ENCODE measurements at places on chromosomes 3 and 15.

GRCh38 chr3:148534089-148534988 is 163.4 kb upstream of the AGTR1 start:
- no peak for DNase-seq

GRCh38 chr15:50182219-50183013 is 420 bp downstream of the SLC27A2 start:
- DNase-seq: peak; percentile 52

DNA sequence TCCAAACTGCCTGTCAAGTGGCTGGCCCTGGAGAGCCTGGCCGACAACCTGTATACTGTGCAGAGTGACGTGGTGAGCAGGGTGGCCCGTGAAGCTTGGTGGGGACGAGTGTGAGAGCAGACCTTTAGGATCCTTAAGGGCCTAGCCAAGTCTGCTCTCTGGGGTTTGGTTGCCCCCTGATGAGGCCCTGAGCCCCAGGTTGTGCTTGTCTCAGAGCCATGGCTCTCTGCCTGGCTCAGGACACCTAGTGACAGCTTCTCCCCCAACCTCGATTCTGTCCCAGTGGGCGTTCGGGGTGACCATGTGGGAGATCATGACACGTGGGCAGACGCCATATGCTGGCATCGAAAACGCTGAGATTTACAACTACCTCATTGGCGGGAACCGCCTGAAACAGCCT is 14.4 kb downstream of the TYRO3 start:
- DNase-seq: no peak

DNA sequence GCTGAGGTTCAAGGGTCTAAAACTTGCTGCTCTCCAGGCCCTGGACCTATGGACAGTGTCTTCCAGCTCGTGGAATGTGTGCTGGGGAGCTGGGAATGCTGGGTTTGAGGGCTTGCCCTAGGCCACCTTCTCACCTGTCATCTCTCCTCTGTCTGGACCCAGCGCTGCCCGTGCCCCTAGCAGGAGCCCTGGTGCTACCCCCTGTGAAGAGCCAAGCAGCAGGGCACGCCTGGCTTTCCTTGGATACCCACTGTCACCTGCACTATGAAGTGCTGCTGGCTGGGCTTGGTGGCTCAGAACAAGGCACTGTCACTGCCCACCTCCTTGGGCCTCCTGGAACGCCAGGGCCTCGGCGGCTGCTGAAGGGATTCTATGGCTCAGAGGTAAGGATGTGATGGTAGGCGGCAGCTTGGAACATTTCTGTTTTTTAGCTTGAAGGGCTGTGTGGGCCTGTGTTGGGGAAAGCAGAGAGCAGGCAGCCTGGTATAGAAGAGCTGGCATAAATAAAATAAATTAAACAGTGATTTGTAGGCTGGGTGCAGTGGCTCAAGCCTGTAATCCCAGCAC is 5.1 kb downstream of the CHRD start:
- DNase-seq: no peak

GRCh38 chr3:169948559-169949448 is 17.8 kb upstream of the SEC62 start:
- DNase-seq: no peak

GRCh38 chr15:67504796-67505195 is 16.1 kb upstream of the C15orf61 start:
- no peak for DNase-seq

DNA sequence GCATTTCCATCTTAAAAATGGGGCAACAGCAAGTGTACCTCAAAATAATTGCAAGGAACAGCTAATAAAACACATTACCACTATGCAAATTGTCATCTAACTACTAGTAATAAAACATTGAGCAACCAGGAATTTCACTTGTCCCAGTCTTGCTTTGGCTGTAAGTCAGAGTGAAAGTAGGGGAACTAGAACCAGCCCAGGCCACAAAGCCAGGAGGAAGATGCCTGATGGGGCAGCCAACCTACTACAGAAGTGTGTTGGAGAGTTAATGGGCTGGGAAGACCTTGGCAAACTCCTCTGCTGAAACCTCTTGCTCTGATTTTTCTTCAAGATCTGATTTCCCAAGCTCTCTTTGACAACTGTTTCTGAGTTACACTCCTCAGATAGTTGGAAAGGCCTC is 40.2 kb upstream of the LPP start:
- no peak for DNase-seq

GRCh38 chr3:44529927-44530326 is 25.1 kb upstream of the ZKSCAN7 start:
- DNase-seq: no peak

DNA sequence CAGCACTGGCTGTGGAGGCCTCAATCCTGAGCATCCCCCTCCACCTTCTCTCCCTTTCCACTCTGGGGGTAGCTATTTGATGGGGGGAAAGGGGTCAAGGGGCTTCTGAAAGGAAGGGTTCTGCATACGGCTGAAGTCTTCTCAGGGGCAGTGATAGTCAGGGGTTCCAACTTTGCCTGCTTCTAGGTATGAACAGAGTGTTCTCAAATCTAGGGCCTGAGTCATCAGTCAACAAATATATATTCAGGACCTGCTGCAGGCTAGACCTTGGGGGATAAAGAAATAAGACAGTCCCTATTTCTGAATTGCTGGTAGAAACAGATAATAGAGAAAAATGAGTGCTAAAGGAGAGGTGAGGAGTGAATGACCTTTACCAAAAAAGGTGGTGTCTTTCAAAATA is 12.8 kb downstream of the RGMA start:
- no peak for DNase-seq

GRCh38 chr3:125374996-125375941 is at the start of gene ZNF148:
ZNF148 (minus strand) TSS chr3:125375325; CDS start chr3:125313640, 61,685 bp downstream.
- DNase-seq: peak; percentile 91

DNA sequence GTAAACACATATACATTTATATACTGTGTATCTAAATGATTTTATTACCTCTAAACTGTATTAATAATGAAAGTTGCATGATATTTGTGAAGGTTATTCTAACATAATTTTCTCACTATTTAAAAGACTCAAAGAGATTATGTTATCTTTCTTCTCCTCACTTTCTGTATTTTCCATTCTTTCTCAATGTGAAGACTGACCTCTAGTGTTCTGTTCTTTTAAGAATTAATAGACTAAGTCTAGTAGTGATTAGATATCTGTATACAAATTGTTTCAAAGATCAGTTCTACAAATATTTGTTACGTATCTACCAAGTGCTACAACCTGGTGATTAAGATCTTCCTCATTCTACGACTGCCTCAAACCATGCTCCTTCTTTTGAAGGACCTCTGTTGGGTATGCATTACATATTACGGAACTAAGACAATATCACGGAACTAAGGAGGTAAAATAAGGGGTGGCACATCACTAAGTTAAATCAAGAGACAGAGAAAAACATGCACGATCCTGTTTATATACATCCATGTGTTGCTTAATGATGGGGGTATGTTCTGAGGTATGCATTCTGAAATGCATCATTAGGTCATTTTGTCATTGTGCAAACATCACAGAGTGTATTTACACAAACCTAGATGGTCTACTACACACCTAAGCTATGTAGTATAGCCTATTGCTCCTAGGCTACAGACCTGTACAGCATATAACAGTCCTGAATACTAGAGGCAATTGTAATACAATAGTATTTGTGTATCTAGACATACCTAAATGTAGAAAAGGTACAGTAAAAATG is 161.5 kb upstream of the KBTBD8 start:
- no peak for DNase-seq

DNA sequence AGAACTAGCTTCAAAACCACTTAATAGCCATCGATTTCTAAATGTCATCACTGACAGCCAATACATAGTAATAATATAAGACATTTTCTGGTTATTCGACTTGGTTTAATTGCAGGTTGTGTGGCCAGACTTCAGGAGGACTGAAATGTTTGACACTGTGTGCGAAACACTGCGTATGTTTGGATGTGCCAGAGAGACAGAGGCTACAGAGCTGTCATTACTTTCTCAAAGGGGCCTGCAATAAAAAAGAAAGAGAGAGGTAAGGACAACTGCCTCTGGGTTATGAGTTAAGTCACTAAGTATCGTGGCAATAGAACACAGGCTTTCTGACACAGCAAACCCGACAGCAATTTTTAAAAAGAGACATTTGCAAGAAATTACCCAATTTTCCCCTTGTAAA is 882 bp downstream of the LMOD3 start:
- DNase-seq: no peak

- no peak for DNase-seq
These were observed 67.8 kb downstream of the BDH1 start for GRCh38 chr3:197487911-197488391.

GRCh38 chr15:74892313-74892712 is 2.5 kb downstream of the MPI start:
- no peak for DNase-seq

DNA sequence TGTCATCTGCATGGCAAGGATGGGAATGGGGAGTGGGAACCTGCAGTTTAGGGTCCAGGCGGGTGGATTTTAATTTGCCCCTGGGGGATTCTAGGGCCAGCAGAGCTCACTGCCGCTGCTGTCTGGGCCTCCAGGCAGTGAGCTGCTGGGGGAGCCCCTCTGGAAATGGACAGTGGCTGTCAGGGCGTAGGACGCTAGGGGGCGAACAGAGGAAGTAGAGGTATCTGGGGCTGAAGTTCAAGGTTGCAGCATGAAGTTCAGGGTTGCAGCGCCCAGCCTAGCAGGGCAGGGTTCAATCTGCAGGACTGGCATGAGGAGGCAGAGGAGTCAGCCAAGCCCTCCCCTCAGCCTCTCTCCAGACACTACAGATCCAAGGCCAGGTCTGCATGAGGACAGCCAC is 49.5 kb downstream of the APBA2 start:
- no peak for DNase-seq

GRCh38 chr15:90750186-90750585 is 33.0 kb downstream of the BLM start:
- DNase-seq: peak; percentile 55

DNA sequence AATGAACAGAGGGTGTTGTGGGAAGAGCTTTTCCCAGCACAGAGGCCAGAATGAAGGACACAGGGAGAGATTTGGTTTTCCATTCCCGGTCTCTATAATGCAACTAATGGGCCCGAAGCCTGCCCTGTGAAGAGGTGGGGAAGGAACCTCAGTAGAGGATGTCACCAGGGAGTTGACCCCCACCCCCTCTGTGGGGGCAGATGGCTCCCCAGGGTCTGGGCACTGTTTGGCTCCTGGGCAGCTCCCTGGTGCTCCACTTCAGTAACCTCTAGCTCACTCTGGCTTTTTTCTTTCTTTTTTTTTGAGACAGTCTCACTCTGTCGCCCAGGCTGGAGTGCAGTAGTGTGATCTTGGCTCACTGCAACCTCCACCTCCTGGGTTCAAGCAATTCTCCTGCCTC is 109.1 kb upstream of the DLG1 start:
- no peak for DNase-seq

- no peak for DNase-seq
These were observed 44.9 kb downstream of the SPATA16 start for GRCh38 chr3:173096140-173096539.

DNA sequence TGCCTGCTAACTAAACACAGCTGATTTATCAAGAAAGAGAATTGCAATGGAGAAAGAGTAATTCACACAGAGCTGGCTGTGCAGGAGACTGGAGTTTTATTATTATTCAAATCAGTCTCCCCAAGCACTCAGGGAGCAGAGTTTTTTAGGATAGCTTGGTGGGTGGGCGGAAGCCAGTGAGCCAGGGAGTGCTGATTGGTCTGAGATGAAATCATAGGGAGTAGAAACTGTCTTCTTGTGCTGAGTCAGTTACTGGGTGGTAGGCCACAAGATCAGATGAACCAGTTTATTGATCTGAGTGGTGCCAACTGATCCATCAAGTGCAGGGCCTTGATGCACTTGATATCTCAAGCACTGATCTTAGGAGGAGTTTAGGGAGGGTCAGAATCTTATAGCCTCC is 891.9 kb upstream of the CADM2 start:
- DNase-seq: no peak

DNA sequence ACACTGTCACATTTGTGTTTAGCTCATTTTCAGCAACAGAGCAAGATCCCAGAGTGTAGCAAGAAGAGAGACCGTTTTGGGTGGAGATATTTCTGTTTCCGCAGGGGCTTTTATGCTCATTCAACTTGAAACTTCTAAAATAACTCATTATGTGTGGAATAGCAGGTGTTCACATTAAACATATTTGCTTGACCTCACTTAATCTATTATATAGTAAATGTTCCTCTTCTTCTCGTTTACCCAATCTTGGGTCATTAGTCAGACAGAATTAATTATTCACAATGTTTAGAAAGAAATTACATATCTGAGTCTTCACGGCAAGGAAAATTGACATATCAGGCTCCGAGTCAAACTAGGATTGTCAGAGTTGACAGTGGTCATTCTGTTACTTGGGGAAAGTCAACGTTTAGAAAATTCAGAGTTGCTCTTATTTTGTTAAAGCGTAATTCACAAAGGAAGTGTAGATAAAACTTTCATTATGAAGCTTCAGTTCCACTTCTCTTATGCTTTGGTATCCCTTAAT is 222.9 kb downstream of the TPRG1 start:
- no peak for DNase-seq

- DNase-seq: no peak
These were observed 103.2 kb downstream of the TBC1D5 start for GRCh38 chr3:17639257-17639656.

- DNase-seq: no peak
These were observed 2.7 kb upstream of the CRELD1 start for GRCh38 chr3:9930804-9931418.

DNA sequence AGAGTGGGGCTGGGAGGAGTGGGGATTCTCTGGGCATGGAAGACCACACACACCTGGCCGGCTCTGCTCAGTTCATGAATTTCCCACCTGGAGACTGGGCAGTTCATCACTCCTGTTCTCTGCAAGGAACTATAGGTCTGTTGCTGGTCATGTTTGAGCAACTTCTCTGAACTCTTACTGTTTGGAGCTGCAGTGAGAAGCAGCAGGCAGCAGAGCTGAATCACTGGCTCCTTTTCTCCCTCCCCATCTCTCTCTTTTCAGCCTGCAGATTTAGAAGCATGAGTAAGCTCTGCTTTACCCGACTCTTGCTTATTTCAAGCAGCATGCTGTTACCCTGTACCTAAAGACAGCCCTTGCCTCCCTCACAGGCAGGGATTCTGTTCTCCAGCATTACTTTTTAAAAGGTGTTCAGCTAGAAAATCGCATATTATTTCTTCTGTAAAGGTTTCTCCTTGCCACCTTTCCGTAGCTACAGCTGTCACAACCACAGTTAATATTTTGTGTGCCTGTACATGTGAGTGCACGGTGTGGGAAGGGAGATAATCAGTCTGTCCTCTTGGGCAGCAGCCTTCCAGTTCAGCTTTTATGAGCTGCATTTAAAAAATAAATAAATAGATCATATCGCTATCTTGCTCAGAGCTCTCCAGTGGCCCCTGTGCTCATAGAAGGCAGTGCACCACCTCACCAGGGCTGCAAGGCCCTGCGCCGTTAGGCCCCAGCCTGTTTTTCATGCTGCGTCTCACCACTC is 131.6 kb downstream of the CHCHD6 start:
- no peak for DNase-seq

All from T-helper 2 cell treated with Interferon-gamma antibody and Interleukin-4, amounts not matched to agents 5 μg/mL and 100 μg/mL, for 36 hours (primary cell).